ENCODE measurements at places on chromosomes 6 and 20. TPM values are rescaled to one million over a fixed set of nuclear protein-coding genes. Genes with fewer than 3 reads are reported as not detected.

Gene ZBTB24
- polyA plus RNA-seq, result 16.1 TPM

Gene GSTA1
- 1.2 TPM for polyA plus RNA-seq

Gene UBE2C
- polyA plus RNA-seq, result 74.4 TPM

Gene SLA2
- polyA plus RNA-seq, result 0.55 TPM

Gene CRISP3
- 0.31 TPM for polyA plus RNA-seq

Gene IRAK1BP1
- 8.9 TPM for polyA plus RNA-seq

Gene EBF4
- polyA plus RNA-seq, result 31.8 TPM

Gene BCKDHB
- 36.3 TPM for polyA plus RNA-seq

Gene CALHM4
- 0.58 TPM for polyA plus RNA-seq
